ENCODE measurements at places on chromosomes 4 and X. TPM values are rescaled to one million over a fixed set of nuclear protein-coding genes. Genes with fewer than 3 reads are reported as not detected.

The DCAF4L1 gene
- 0.57 TPM for total RNA-seq

GRCh38 chr4:10212400-10212799 is 95.8 kb upstream of the WDR1 start:
- H3K4me1 ChIP-seq: no peaks in the 10 kb centered on the region
- no peaks in the 10 kb centered on the region for H3K27me3 ChIP-seq
- H3K4me3 ChIP-seq: no peak overlapping the region
- no peak overlapping the region for H3K27ac ChIP-seq
- DNase-seq: no peak

The PAGE2 gene
- total RNA-seq: not detected

GRCh38 chr4:187798385-187798784 is 197.2 kb upstream of the ZFP42 start:
- H3K27ac ChIP-seq: no peak overlapping the region
- no peaks in the 10 kb centered on the region for H3K36me3 ChIP-seq
- H3K4me1 ChIP-seq: no peaks in the 10 kb centered on the region
- H3K4me3 ChIP-seq: no peak overlapping the region

DNA sequence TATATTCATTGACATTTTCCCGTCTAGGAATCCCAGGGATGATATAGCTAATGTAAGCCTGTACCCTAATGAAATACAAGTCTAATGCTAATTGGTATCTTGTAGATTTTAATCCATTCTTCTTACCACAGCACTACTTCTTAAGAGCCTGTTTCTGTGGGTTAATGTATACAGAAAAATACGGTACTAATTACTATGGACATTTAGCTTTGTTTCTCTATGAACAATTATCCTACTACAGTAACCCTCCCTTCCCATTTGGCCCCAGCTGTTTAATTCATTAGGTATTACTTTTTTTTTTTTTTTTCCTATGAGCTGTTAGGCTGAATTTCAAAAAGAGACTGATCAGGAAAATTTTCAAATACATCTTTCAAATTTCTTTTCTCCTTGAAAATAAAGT is 245.1 kb upstream of the SLC7A11 start:
- no peaks in the 10 kb centered on the region for H3K36me3 ChIP-seq
- DNase-seq: no peak
- H3K27ac ChIP-seq: no peak overlapping the region

- H3K4me3 ChIP-seq: no peak overlapping the region
- DNase-seq: no peak
- no peaks in the 10 kb centered on the region for H3K27me3 ChIP-seq
- no peaks in the 10 kb centered on the region for H3K4me1 ChIP-seq
- H3K36me3 ChIP-seq: peaks cover 100% of the 10 kb centered on the region
Observed at GRCh38 chr4:25760518-25761157, 102.2 kb downstream of the SEL1L3 start.

The DAPP1 gene
- total RNA-seq: 36.6 TPM

GRCh38 chr4:88731381-88731780 is 33.8 kb upstream of the NAP1L5 start:
- DNase-seq: no peak
- H3K27me3 ChIP-seq: no peaks in the 10 kb centered on the region
- H3K4me3 ChIP-seq: no peak overlapping the region
- peaks cover 46% of the 10 kb centered on the region for H3K36me3 ChIP-seq

DNA sequence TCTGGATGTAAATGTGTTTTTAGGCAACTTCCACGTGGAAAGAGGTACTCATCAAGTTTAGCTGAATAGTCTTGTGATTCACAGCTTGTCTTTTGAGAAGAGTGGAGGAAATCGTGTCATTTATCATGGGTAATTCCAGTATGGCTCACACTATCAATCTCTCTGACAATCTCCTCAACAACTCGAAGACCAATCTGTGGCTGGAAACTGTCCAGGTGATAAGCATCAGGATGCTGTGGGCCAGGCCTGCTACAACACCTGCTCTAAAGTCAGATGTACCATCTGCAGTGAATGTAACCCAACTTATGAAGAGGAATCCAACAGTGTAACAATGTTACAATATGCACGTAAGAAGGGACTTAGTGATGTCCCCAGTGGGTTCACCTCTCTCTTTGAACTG is 132.1 kb upstream of the GK2 start:
- H3K27ac ChIP-seq: no peak overlapping the region
- H3K36me3 ChIP-seq: no peaks in the 10 kb centered on the region
- H3K4me1 ChIP-seq: no peaks in the 10 kb centered on the region
- H3K27me3 ChIP-seq: no peaks in the 10 kb centered on the region
- no peak overlapping the region for H3K4me3 ChIP-seq

DNA sequence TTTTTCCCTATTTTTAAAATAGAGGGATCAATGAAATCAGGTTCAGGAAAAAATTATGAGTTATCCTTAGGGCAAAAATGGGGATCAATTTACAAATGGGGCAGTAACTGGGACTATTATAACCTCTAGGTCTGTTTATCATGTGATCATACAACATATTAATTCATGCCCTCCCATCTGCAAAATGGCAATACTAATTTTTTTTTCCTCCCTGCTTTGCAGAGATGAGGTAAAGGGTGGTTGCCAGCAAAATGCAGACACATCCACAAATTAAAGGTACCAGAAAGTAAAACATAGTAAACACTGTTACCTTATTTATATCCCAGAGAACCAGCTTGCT is 467 bp downstream of the HSD17B11 start:
- no peaks in the 10 kb centered on the region for H3K36me3 ChIP-seq
- peak overlapping the region; percentile 91 for H3K27ac ChIP-seq
- DNase-seq: no peak
- no peaks in the 10 kb centered on the region for H3K27me3 ChIP-seq
- peak overlapping the region; percentile 69 for H3K4me3 ChIP-seq
- H3K4me1 ChIP-seq: peaks cover 26% of the 10 kb centered on the region

The SMIM31 gene
- not detected for total RNA-seq

- H3K27me3 ChIP-seq: no peaks in the 10 kb centered on the region
- no peak overlapping the region for H3K27ac ChIP-seq
- H3K4me1 ChIP-seq: no peaks in the 10 kb centered on the region
- H3K4me3 ChIP-seq: no peak overlapping the region
- DNase-seq: no peak
Observed at GRCh38 chr4:186946136-186946535, 222.5 kb upstream of the FAT1 start.

DNA sequence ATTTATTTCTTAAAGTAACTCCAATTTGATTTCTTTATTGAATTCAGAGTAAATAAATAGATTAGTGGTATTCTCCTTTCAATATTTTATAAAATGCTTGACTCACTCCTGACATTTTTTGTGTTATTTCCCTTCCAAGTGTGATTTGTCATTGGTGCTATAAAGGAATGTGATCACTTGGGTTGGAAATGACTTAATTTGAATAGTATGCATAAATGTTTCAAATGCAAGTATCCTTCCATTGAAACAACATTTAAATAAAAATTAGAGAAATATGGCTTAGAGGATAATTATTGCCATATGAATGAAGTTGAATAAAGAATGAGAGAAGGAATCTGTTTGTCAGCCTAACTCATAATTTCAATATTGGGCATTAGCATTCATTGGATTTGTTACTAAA is 182.7 kb downstream of the PABPC4L start:
- H3K27ac ChIP-seq: no peak overlapping the region
- H3K4me1 ChIP-seq: no peaks in the 10 kb centered on the region
- H3K36me3 ChIP-seq: no peaks in the 10 kb centered on the region
- no peak overlapping the region for H3K4me3 ChIP-seq

DNA sequence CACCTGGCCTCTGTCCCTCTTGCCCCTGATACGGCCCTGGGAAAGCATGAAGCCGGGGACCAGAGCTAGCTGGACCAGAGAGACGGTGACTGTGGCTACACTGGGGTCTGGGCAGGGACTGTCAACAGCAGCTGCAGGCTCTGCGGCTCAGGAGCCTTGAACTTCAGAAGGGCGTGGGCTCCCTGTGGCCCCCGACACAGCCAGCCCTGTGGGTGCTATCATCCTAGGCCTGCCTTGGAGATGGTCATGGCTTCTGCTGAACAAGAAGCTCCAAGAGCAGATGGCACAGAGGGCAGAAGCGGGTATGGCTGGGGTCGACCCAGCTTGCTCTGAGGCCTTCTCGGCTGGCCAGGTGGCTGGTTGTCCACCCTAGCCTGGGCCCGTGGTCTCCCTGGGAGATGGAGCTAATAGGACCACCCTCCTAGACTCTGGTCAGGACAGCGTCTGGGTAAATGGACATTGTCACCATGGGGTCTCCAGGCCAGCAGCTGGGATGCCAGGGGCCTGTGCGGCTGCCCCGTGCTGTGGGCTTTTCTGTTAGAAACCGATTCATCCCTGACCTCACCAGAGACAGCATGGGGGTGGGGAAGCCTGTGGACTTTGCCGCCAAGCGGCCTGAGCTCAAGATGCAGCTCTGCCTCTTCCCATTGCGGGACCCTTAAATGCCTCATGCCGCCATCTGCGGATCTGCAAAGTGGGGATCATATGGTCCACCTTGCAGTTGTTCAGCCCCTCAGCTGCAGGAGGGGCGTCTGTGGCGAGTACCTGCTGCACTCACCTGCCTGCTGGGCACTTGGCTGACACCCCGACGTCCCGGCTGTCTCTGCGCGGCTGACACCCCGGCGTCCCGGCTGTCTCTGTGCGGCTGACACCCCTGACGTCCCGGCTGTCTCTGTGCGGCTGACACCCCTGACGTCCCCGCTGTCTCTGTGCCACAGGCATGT is 21.1 kb downstream of the CPZ start:
- H3K27me3 ChIP-seq: no peaks in the 10 kb centered on the region
- H3K4me3 ChIP-seq: no peak overlapping the region
- no peaks in the 10 kb centered on the region for H3K4me1 ChIP-seq
- no peaks in the 10 kb centered on the region for H3K36me3 ChIP-seq

GRCh38 chr4:138892483-138893407 is 122.8 kb upstream of the NOCT start:
- H3K4me3 ChIP-seq: no peak overlapping the region
- no peak for DNase-seq
- no peaks in the 10 kb centered on the region for H3K4me1 ChIP-seq
- no peaks in the 10 kb centered on the region for H3K36me3 ChIP-seq
- H3K27me3 ChIP-seq: no peaks in the 10 kb centered on the region
- H3K27ac ChIP-seq: no peak overlapping the region

- no peak overlapping the region for H3K27ac ChIP-seq
- no peaks in the 10 kb centered on the region for H3K4me1 ChIP-seq
- no peaks in the 10 kb centered on the region for H3K36me3 ChIP-seq
- H3K4me3 ChIP-seq: no peak overlapping the region
Observed at GRCh38 chr4:95304898-95305297, 243.9 kb downstream of the UNC5C start.

The FAM114A1 gene
- 16.2 TPM for total RNA-seq

- no peak overlapping the region for H3K4me3 ChIP-seq
- H3K27ac ChIP-seq: no peak overlapping the region
- no peaks in the 10 kb centered on the region for H3K27me3 ChIP-seq
- DNase-seq: no peak
- no peaks in the 10 kb centered on the region for H3K36me3 ChIP-seq
Observed at GRCh38 chrX:19152762-19153161, 30.5 kb upstream of the ADGRG2 start.

Measured in spleen (tissue), 13 donors.